ELF-1 (cell line): ENCODE measurements at places on chromosomes 3 and 15.

- no peak for DNase-seq
These were observed 213.0 kb downstream of the FMN1 start for GRCh38 chr15:32981536-32981935.

DNA sequence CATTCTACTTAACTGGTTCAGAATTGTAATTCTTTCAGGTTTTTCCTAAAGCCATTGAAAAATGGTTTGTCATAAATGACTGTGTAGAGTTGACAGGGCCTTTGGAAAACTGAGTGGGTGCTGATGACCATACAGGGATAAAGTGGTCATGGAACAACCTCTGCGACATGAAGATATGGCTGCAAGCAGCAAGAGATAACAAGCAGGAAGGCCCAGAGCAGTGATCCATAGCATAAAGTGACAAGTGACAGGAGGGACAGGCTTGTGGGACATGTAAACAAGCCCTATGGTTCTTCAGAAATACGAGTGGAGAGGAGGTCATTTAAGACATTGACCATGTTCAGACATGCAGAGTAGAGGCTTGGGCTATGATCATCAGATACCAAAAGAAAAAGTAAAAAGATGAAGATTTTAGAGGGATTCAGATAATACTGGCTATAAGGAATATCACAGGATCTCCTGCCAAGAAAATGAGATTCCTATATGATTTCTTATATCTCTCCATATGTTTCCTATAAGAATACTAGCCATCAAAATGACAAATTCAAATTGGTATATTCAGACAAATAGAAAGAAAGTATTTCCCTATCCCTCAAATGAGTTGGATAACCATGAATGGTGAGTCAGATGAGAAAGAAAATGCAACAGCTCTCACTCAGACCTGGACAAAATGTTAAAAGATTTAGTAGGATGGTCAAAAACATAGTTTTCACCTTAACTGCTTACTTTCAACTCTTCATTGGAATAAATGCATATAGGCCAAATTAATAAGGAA, 827.6 kb upstream of the CFAP20DC start:
- no peak for DNase-seq

GRCh38 chr3:9727041-9727595, 4.4 kb upstream of the BRPF1 start:
- peak; percentile 74 for DNase-seq

- no peak for DNase-seq
These were observed 98.3 kb downstream of the MEX3B start for GRCh38 chr15:81947548-81947947.

GRCh38 chr15:85618956-85619491, 175.7 kb downstream of the KLHL25 start:
- DNase-seq = peak; percentile 64

- no peak for DNase-seq
These were observed 17.6 kb upstream of the PAQR9 start for GRCh38 chr3:142981108-142981507.

DNA sequence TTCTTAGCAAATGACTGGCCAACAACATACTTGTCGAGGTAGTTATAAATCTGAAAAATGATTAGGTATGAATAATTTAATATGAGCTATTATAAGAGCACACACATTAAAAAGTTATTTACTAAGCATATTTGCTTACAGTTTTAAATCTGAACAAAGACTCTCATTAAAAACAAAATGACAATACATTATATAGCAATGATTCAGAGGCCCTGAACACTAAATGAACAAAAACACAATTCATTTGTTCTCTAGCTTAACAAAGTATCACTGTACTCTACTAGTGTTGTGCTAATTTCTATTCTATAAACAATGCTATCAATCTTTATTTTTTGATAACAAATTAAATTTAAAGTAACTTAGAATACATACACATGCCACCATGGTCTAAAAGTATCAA, 21.0 kb downstream of the CLPX start:
- no peak for DNase-seq
